CD4-positive, alpha-beta T cell treated with Interleukin-21 for 1 hour (primary cell): ENCODE measurements at places on chromosomes 3 and 15.

DNA sequence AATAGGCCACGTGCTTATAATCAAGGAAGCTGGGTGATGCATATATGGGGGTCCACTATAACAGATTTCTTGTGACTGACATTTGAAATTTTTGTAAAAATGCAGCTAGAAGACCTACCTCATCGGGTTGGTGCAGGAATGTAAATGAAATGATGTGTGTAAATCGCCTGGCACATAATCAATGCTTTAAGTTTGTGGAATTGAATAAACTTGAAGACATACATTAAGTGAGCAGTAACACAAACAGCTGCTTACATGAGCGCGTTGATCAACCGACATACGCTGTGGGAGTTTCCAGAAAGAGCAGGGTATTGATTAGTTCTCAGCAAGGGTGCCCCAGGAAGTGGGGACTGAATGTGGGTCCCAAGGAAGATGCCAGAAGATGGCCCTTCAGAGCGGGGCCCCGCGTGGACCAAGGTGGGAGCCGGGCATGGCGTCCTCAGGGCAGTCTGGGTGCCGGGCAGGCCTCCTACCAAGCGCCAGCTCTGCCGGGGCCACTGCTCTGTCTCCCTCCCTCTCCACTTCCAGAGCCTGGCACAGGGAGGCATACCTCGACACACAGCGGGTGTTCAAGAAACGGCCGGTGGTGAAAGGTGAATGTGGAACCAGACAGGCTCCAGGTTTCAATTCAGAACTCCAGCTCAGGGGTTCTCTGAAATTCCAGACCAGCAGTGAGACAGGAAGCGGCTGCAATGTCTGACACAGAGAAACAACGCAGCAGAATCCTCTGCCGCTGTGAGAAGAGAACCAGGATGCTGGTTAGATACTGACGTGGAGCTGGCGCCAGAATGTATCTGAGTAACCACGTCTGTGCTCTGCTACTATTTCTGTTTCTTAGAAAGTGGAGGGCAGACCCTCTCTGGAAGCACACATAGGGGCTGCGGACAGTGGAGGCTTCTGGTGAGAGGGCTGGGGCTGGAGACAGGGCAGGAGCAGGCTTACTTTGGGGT lies 12.6 kb downstream of the BFSP2 start:
- DNase-seq = no peak

- DNase-seq = no peak
Measured at GRCh38 chr15:30044377-30044776, 38.4 kb upstream of the GOLGA8J start.

GRCh38 chr3:40292637-40293349 lies 16.7 kb upstream of the EIF1B start:
- DNase-seq = no peak

DNA sequence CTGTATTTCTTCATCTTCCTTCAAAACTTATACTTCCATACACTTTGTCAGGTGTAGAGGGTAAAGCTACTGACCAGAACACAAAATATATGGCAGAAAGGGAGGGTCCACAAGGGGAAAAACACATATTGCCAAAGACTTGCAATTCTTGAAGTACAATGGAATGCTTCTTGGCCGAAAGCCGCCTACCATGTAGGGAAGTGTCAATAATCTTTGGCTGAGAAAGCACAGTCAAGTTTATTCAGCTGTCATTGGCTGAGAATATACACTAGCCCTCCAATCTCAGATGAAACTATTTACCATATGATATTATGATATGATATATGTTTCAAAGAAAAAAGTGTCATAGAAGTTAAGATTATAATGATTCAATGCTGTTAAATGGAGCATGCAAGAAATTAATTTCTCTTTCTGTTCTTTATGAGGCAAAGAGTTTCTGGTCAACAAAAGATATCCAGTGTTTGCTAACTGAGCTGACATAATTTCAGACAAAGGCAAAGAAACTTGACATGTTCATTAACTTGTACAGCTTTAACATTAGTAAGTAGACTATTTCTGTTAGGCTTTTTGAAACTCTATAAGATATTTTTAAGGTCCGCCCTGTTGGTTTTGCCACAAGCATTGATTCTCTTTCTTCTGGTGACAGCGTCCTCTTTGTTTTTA lies 89.0 kb upstream of the LPP start:
- DNase-seq = no peak

DNA sequence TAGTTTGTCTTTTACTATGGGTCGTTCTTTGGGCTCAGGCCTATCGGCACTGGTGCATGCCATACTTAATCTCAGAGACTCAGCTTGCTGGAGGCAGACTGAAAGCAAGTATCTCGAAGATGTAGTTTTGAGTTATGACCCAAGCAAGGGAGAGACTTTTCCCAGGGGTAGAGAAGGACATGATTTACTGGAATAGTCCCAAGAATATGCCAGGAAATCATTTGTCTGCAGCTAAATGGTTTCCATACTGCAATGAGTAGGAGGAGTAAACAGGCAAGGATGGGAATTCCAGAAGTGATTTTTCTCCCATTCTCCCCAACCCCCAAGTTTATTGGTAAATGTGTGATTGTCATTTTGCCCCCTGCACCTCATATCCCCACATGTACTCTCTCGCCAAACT lies 35.4 kb upstream of the LACTB start:
- DNase-seq = no peak
